T-helper 2 cell treated with Interferon-gamma antibody and Interleukin-4, amounts not matched to agents 5 μg/mL and 100 μg/mL, for 36 hours (primary cell): ENCODE measurements at places on chromosomes 1 and 21.

- no peak for DNase-seq
These were observed 7.1 kb downstream of the NBL1 start for GRCh38 chr1:19651141-19651737.

DNA sequence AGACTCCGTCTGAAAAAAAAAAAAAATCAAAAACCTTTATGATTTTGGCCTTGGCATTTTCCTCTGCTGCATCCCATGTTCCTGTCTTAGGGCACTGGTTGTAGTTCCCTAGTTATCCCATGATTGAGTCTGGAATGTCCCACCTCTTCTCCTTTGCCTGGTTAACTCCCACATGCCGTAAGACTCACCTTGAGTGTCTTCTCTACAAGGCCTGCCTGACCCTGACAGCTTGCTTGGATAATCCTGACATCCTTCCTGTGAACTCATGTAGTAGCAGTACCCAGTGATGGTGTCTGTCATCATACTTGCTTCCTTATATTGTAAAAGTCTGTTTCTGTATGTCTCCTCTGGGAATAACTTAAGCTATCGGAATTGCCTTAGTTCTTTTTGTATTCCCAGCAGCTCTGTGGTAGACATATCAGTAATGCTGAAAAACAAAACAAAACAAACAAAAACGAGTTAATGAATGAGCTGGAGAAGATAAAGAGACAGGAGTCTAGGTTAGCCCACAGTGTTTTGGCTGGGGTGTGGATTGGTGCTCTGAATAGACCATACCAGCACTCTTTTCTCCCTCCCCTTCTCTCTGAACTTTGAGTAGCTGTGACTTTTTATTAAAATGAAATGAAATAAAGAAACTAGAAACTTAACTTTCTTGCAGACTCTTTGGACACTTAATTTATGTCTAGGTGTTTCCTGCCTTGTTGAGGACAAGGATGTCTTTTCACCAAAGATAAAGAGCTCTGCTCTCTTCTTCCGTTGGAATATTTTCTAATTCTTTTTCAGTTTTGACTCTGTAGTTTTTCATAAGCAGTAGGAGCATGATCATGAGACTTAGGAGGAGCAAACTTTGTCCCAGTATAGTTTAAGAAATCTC is 15.1 kb downstream of the NEK7 start:
- no peak for DNase-seq

GRCh38 chr1:245325922-245326795 is 171.4 kb downstream of the KIF26B start:
- DNase-seq = no peak

GRCh38 chr1:21587602-21587953 is 78.4 kb downstream of the ALPL start:
- no peak for DNase-seq

DNA sequence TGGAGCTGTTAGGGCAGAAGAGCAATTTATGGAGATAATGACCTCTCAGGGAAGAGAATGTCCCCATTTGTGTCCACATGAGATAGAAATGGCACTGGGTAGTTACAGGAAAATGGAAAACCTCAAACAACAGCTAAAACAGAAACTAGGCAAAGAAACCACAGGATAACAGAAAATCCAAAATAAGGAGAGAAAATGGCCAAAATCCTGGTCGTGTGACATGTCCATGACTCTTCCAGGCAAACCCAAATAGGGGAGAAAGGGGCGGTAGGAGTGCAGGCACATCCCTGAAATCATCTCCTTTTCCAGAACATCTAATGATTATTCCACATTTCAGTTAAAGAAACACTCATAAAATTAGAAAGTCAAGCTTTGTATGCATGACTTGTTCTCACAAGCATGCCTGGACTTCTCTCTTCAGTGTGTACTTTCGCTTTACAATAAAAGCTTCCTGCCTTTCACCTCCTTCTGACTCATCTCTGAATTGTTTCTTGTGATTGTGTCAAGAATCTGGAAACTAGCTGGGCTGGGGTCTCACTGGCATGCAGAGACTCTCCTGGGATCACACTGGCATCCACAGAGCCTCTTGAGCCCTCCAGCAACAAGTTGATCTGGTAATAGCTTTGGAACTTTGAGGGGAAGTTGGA is 171.4 kb upstream of the ZP4 start:
- DNase-seq = no peak

GRCh38 chr1:150281221-150281757 is 1.1 kb upstream of the CIART start:
- DNase-seq = peak; percentile 35

DNA sequence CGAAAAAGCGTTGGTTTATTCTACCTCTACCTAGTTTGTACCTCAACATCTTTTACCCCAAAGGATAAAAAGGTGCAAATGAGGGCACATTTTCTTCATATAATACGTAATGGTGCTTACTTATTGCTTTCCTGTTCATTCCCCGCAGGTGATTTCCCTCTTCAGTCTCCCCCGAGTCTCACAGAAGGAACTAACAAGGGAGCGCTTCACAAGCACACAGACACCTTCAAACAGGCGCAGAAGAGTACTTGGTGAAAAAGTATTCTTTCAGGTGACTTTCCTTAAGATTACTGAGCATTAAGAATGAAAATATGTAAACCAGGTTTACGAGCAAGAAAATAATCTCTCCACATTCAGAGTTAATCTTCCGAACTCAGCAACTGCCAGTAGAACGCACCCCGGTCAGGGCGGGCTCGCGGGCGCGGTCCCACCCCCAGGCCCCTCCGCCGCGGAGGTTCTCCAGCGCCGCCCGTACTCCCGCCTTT is 511 bp upstream of the RABGAP1L start:
- DNase-seq = no peak

GRCh38 chr1:207801819-207802218 is 50.0 kb downstream of the CD46 start:
- DNase-seq = no peak

DNA sequence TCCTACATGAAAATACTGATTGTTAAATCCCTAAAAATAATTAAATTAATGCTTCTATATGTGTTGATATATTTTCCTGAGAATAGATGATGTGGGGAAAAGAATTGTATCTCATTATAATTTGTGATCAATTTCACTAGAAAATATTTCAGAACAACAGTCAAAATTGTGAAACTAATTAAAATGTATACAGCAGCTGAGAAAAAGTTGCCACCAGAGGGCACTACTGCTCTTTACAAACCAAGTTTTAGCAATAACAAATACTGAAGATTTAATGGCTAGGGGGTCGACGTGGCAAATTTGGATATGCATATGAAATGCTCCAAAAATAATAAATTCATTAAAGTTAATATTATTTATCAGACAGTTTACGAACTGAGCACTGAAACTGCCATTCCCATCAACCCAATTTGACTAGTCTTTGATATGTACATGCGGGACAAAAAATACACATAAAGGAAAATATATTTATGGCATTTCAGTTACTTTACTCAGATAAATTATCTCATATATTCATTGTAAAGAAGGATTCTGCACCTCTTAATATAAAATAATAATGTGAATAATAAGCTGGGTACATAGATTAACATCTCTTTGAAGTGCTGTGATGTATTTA is 96.3 kb upstream of the TMPRSS15 start:
- no peak for DNase-seq

GRCh38 chr1:77030401-77031105 is 163.3 kb downstream of the ST6GALNAC5 start:
- DNase-seq = no peak

- DNase-seq = peak; percentile 30
These were observed 234.6 kb upstream of the IRF2BP2 start for GRCh38 chr1:234844479-234845031.

DNA sequence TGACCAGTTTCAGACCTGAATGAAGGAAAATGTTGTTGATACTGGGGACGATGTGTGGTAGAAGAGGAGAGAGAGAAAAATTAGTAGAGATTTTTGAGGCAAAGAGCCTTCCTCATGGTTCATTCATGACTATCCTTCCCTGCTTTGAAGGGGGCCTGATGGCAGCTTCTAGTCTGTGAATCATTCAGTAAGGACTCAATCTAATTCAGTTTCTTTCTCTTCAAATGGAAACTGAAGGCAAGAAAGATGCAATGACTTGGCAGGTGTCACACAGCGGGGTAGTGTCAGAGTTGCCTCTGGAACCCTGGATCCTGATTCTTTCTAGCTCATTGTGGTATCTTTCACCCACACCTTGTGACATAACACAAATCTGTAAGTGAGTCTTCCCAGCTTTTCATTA is 14.9 kb upstream of the CD5L start:
- DNase-seq = no peak

GRCh38 chr21:31011412-31011811 is 26.9 kb downstream of the KRTAP19-8 start:
- DNase-seq = no peak

DNA sequence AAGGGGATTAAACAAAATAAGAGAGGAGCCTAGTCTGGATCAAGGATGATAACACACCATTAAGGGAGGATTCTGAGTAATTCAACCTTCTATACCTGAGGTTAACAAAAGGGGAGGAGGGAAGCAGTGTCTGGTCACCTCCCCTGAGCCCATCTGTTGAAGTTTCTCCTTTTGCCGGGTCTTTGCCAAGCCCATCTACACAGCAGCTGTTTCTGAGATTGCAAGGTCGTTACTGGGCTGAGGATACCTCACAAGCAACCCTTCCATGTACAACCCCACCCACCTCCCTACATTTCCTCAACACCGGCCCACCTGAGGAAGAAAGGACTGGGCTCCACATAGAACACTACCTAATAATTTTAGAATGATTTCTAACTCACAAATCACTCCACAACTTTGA is 26.3 kb downstream of the LRRC52 start:
- no peak for DNase-seq

GRCh38 chr1:116257341-116257767 is 115.7 kb upstream of the ATP1A1 start:
- DNase-seq = peak; percentile 45

GRCh38 chr1:230694464-230694863 is 19.5 kb downstream of the AGT start:
- DNase-seq = no peak

DNA sequence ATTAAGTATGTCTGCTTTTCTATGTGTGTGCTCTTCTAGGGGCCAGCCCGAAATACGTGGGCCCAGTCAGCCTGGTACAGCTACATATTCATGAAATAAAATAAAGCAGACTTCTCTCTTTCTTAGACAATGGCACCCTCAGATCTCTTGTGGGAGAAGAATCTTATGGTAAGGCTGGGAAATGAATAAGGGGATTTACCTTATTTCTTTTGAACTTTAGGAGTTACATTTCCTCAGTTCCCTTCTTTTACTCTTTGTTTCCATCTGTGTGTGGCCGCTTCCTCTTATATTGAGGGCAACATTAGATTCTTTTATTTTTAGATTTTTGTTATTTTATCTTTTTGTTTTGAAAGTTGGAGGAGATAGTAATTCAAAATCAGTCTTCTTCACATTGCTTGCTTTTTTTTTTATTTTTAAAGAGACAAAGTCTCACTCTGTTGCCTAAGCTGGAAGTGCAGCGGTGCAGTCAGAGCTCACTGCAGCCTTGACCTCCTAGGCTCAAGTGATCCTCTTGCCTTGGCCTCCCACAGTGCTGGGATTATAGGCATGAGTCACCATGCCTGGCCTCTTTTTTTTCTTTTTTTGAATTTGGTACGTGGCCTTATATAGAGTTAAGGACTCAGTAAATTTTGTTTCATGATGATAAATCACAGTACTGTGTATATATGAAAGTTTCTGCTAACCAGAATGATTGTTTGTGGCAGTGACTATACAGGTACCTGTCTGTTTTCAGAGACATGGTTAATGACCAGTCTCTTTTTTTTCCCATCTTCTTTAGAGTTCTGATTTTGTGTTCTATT is 9.1 kb downstream of the LAMC1 start:
- DNase-seq = no peak

- no peak for DNase-seq
These were observed 18.7 kb upstream of the CAMK1G start for GRCh38 chr1:209564849-209565248.

GRCh38 chr1:48693674-48694320 is 82.9 kb downstream of the BEND5 start:
- no peak for DNase-seq

DNA sequence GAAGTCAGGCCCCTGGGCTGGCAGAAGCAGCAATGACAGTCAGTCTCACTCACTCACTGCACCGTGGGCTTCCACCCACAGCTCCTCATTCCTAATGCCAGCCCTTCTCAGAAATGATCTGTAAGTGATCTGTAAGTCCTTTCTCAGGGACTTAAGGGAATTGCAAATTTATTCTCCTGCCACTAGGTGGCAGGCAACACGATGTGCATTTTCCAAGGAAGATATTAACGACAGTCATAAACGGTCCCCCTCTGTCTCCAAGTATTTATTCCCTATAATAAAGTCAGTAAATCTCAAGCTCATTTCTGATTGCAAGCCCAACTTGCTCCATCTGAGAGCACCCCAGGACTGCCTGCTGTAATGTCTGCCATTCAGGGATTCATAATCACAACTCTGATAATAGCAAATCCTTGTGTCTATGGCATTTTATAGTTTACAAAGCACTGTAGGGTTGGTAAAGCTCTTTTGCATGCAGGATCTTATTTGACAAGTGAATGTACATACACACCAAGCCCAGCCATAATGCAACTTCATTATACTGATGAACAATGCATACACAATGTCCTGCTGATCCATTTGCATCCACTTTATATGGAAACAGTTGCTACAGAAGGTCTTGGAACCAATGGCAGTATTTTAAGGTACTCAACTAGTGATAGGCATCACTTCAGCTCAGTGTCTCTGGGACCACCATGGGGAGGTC is 380.5 kb upstream of the CAMK1G start:
- DNase-seq = no peak

DNA sequence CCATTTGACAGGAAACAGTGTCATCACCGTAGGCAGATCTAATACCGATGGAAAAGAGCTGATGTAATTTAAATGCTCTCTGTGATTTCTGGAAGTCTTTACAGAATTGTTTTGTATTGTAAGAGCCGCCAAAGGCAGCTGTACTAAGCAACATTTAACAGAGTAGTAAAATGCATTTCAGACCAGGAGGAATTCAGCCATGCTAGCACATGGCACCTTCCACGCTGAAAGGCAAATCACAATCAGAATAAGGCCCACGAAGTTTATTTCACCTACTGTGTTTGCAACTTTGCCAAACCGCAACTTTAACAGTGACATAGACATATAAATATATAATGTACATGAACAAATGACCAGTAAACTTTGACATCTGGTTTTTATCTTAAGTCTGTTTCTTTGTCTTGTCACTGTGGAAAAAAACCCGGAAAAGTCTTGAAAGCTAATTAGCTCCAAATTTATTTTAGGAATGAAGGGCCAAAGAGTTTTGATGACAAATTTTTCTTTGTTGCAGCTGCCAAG is 26.1 kb upstream of the DISC1 start:
- no peak for DNase-seq
